ENCODE measurements at places on chromosomes 3 and 15.

- no peak for DNase-seq
Observed at GRCh38 chr3:59321881-59322540, 272.2 kb upstream of the CFAP20DC start.

GRCh38 chr15:40252438-40253166 is 13.7 kb downstream of the PAK6 start:
- DNase-seq = peak; percentile 61

- no peak for DNase-seq
Observed at GRCh38 chr3:10601151-10601856, 95.9 kb upstream of the ATP2B2 start.

- no peak for DNase-seq
Observed at GRCh38 chr3:11480663-11481298, 162.9 kb downstream of the VGLL4 start.

GRCh38 chr15:80003934-80004472 is 33.0 kb upstream of the BCL2A1 start:
- DNase-seq = no peak

GRCh38 chr3:111080413-111080812 is 8.8 kb downstream of the NECTIN3 start:
- no peak for DNase-seq

GRCh38 chr3:129897026-129897425 is 3.5 kb upstream of the TMCC1 start:
- no peak for DNase-seq

- no peak for DNase-seq
Observed at GRCh38 chr3:189966843-189967242, 153.9 kb downstream of the P3H2 start.

GRCh38 chr3:194950906-194951628 is 265.4 kb downstream of the FAM43A start:
- DNase-seq = no peak

DNA sequence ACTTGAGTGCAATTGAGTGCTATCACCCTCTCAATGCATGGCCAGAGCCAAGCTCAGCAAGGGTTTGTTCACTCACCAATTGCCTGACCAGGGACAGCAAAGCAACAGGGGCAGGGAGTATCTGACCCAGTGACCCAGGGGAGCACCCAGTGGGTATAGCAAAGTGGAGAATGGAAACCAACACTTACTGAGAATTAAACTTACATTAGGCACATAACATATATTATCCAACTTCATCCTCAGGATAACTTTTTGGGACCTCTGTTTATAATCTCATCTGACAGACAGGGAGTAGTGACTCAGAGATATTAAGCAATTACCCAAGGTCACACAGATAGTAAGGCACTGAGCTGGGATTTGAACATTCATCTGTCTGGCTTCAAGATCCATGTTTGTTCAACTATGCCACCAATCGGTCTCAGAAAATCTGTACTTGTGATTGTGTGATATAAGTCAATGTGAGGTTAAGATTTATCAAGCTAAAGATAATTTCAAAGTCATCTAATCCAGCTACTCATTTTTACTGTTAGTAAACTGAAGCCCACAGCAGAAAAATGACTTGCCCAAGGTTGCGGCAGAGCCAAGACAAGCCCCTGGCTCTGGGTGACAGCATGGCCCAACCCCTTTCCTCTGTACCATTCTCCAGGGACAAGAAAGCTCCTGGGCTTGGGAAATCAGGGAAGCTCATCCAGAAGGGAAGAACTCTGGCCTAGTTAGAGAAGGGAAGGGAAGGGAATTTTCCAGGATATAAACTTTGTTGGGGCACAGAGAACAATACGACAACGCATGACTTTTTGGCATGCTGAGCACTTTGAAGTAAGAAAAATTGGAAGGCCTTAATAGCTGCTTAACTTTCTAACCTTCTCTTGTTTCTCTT is 138.0 kb upstream of the SMAD3 start:
- DNase-seq = no peak

- DNase-seq = no peak
Observed at GRCh38 chr3:168975576-168975975, 687.9 kb downstream of the MECOM start.

DNA sequence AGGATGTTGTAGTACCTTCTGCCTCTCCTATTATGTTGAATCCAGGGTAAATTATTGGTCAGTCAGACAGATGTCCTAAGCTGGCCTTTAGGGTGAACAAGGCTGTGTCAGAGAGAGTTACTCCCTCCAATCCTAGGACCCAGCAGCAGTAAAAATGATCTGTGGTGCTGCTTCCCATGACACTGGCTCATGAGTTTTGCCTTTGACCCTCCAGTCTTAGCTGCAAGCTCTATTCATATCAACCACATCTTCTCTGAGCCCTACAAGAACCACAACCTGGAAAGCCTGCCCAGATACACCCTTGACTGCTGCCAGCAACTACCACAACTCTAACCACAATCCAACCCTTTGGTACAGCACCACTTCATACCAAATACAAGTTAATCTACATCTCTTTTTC is 27.2 kb upstream of the PHLDB2 start:
- DNase-seq = no peak

- DNase-seq = no peak
Observed at GRCh38 chr3:42195879-42196330, 70.1 kb downstream of the CCK start.

- no peak for DNase-seq
Observed at GRCh38 chr15:90325726-90326125, 26.4 kb upstream of the ZNF774 start.

GRCh38 chr15:77606142-77607034 is 26.3 kb downstream of the LINGO1 start:
- no peak for DNase-seq

DNA sequence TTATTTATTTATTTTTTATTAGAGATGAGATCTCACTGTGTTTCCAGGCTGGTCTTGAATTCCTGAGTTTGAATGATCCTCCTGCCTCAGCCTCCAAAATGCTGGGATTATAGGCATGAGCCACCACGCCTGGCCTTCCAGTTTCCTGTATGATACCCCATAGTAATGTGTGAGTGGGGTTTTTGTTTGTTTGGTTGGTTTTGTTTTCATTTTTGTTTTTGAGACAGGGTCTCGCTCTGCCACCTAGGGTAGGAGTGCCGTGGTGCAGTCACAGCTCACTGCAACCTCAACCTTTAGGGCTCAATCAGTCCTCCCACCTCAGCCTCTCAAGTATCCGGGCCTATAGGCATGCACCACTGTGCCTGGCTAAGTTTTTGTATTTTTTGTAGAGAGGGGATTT is 30.9 kb downstream of the GOLM2 start:
- DNase-seq = no peak

- DNase-seq = no peak
Observed at GRCh38 chr3:177946048-177946447, 590.2 kb upstream of the KCNMB2 start.

GRCh38 chr15:100372739-100373119 is 31.0 kb upstream of the ADAMTS17 start:
- peak; percentile 2 for DNase-seq

DNA sequence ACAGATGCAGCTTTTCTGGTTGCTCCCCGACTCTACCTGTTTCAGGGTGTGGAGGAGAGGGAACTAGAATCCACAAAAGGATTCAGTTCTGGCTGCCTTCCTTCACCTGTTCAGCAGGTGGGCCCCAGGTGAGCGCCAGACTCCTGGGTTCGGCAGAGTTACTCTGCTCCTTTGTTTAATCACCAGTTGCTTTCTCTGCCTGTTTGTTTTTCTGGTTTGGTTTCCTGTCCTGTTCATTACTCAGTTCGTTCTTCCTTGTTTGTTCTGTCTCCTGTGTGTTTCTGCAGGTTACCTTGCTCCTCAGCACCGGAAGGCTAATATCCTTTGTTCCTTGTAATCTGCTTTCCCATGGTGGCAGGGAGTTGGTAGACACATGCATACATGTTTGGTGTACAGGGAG is 508.5 kb upstream of the ATP11B start:
- no peak for DNase-seq

GRCh38 chr3:38397320-38397719 is 50.7 kb downstream of the XYLB start:
- no peak for DNase-seq

- no peak for DNase-seq
Observed at GRCh38 chr3:194471863-194472262, 14.9 kb downstream of the ATP13A3 start.

DNA sequence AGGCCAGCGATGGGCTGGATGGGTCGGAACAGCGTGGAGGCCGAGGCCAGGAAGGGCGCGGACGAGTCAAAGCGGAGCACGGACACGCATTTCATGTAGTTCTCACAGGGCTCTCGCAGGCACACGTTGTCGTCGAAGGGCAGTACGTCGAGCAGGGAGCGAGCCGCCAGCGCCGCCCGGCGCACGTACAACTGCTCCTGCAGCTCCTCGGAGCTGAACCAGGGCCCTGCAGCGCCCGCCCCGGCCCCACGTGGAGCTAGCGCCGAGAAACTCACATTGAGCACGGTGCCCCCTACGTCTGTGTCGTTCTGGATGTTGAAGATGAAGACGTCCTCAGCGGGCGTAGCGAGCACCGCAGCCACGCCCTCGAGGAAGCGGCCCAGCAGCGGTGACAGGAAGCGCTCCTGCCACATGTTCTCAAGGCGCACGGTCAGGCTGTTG is 5.8 kb downstream of the CELSR3 start:
- no peak for DNase-seq

DNA sequence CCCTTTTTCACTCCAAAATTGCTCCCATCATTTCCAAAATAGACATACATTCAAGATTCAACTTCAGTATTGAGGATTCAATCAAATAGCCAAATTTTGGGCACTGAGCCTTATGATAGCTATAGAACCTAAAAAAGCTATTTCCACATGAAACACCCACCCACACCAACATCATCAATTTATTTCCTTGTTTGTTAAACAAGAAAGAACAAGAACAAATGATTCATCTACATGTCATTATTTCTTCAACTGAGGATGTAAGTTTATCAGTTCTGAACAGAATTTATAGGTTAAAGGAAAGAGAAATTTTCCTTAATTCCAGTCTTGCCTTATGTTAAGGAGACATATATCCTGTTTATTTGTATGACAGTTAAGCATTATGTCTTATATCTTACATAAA is 32.2 kb downstream of the DPPA2 start:
- no peak for DNase-seq

DNA sequence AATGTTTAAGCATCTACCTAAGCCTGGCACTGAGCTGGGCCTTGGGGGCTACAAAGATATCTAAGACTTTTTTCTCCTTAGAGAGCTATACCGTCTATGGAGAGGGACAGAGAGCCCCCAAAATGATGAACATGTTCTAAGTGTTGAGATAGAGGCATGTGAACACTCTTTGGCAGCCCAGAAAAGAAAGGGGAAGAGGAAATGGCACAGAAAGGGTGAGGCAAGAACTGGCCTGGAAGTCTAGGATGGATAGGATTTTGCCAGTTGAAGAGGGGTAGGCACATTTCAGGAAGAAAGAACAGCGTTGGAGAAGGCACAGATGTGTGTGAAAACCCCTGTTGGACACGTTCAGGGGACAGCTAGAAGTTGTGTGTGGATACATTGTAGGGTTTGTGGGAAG is 276.2 kb upstream of the LRRFIP2 start:
- DNase-seq = no peak

DNA sequence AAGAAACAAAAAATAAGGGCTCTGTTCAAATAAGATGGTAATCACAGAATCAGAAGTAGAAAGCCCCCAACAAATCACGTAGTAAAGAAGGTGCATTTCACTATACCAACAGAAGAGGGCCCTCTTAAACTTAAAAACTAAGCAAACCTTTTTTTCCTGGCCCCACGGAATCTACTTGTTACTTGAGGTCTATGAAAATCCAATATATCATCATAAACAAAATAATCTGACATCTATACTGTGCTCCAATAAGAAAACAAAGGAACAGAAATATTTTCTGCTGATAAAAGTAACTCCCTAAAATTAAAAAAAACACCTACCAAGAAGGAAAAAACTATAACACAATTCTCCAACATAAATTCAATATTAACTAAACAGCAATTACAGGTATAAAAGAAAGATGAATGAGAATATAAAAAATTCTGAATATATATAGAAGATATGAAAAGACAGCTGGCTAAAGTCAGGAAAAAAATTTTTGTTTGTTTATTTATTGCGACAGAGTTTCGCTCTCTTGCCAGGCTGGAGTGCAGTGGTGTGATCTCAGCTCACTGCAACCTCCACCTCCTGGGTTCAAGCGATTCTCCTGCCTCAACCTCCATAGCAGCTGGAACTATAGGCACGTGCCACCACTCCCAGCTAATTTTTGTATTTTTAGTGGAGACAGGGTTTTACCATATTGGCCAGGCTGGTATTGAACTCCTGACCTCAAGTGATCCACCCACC is 81.8 kb downstream of the CLASP2 start:
- DNase-seq = peak; percentile 72

GRCh38 chr3:151024339-151024738 is 51.8 kb upstream of the CLRN1 start:
- no peak for DNase-seq

DNA sequence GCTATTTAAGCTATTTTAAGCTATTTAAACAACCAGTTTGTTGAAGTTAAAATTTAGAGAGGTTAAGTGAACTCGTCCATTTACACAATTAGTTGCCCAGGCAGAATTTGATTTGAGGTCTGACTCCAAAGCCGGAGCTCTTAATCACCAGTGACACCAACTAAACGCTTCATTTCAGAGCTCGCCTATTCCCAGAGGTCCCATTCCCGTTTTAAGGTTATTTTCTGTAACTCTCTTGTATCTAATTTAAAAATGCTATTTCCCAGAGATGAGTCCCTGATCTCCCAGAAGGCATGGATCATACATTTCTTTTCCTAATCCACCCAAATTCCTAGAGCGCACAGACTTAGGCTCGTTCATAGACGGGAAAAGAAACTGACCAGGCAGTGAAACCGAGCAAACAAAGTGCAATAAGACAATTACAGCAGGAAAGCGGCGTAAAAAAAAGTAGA is 904 bp upstream of the MCTP2 start:
- no peak for DNase-seq

DNA sequence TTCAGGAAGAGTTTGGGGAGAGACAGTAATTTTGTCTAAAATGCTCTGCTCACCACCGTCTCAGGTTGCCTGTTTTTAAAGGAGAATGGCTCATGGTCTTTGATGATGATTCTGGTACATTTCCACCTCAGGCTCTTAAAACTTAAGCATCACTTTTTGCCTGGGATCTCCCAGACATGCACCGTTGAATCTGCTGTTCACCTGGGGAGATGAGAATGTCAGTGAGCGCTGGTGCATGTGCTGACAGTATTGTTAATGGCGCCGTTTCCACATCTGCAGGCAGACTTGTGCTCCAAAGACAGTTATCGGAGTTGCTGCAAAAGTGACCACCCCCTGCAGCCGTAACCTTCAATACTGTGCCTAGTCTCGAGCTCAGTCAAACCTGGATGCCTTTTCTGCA is 219.0 kb upstream of the TPM1 start:
- no peak for DNase-seq
